Activated CD4-positive, alpha-beta T cell treated with anti-CD3 and anti-CD28 coated beads, Interleukin-2, Interleukin-4, amounts not matched to agents 100 ng/mL and 50 ng/mL, durations not matched to agents 16 hours and 8 hours (primary cell): ENCODE measurements at places on chromosomes 2 and 18.

DNA sequence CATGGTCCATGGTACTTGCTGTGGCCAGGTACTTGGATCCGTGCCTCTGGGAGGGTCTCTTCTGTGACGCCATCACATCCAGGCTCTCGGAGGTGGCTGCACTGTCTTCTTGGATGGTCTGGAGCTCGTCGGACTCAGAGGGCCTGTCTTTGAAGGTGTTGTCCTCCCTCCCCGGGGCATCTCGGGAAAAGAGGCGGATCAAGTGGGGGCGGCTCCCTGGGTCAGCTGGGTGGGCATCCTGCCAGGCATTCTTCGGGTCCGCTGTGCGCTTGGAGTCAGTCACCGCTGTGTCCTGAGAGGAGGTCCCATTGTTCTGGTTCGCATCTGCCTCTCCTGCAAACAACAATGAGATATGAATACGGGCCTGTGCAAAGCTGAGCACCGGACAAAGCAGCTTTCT, 115.6 kb downstream of the MBP start:
- no peak for DNase-seq

DNA sequence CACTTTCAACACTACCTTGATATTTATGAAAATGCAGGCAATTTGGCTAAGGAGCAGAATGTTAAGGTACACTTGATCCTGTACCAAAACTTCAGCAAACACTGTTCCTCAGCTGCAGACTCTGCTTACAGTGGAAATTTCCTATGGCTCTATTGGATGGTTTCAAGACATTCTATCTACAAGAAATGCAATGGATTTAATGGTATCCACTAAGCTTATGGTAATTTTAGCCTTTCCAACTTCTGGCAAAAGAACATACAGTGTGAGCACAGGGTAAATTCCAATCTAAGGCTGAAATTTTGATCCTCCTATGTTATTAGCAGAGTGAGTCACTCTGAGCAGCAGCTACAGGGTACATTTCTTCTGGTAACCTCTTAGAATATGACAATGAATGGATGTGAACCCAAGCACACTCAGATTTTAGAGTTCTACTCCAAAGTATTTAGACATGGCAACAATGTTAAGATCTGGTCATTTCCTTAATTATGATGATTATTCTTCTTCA, 361.8 kb upstream of the PIK3C3 start:
- no peak for DNase-seq

- no peak for DNase-seq
Observed at GRCh38 chr2:118380915-118381653, 292.8 kb downstream of the INSIG2 start.

DNA sequence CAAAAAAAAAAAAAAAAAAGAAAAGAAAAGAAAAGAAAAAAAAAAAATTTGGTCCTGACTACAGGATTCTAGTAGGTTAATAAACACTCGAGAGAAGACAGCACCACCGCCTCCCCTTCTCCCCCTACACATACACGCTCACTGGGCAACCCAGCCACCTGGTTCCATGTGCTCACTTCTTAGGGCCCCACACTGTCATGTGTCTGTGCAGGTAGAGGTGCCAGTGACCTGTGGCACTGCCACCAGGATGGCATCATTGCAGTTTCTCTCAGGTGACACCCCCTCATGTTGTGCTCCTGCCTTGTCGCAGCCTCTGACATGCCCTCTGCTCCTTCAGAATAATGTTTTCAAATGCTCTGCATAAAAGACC, 39.7 kb upstream of the LYPD6B start:
- no peak for DNase-seq

DNA sequence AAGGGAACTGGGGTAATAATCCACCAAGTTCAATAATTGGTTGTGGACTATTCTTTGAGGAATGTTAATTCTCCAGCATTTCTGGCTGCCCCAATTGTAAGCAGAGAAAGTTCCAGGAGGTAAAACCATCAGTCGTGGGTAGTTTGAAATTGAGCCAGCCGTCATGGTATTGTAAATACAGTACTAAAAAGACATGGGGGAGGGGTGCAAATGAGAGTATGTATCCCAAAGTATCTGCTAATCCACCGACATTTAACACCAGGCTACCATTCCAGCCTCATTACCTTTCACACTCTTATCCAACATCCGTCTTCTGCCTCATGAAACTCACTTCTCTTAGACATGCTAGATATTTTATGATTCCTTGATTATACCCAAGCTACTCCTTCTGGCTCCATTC, 507.9 kb downstream of the ERBB4 start:
- DNase-seq, result no peak

DNA sequence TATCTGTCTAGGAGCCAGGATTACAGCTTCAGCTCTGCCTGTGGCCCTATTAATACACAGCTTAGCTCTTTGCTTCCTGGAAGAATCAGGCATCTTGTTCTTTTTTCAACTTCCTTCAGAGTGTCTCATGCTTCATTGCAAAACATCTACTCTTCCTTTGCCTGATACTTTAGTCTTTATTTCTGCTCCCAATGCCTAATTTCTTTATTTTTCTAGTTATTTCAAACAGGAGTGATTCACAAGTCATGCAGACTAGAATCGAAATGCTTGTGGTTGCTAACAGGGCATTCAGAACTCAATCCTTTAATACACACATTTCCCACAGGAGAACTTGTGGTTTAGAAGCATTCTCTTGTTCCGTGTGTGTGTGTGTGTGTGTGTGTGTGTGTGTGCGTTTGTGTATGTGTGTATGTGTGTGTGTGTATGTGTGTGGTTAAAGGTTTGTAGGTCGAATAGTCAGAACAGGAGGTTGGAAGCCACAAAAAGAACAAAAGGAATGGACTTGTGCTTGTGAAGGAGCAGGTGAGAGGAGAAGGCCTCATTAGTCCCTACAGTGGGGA, 28.3 kb upstream of the INSIG2 start:
- peak; percentile 39 for DNase-seq

GRCh38 chr2:111663471-111664274, 220.3 kb downstream of the ANAPC1 start:
- DNase-seq, result no peak

- DNase-seq, result no peak
Observed at GRCh38 chr2:62099523-62100175, 96.3 kb upstream of the B3GNT2 start.

DNA sequence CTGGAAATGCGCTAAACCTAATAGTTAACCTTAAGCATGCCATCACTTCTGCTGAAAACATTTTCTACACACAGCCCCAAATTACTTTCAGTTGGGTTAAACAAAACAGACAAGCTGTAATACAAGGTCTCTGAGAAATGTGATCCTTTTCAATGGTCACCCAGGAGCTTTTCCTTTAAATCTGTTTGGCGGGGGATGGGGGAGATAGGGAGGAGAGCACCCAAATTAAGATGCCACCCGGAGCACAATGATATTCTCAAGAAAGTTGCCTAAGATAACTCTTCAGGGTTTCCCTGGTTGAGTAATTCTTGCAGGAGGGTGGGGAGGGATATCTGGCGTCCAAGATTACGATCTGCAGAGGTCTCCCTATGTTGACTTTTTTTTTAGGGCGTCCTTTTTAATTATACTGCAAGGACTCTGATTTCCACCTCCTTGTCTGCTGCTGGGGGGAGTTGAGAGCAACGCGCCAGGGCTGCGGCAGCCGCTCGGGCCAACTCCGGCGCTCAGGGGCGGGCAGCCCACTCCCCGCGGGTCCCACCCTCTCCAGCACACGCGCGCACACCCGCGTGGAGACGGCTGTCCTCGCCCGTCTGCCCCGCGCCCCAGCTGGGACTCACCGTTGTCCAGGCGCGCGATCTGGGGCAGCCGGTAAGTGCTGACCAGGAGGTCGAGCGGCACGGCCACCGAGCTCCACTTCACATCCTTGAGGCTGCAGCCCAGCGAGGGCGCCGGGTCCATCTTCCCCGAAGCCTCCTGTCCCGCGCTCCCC, 807 bp downstream of the GAREM1 start:
- no peak for DNase-seq

DNA sequence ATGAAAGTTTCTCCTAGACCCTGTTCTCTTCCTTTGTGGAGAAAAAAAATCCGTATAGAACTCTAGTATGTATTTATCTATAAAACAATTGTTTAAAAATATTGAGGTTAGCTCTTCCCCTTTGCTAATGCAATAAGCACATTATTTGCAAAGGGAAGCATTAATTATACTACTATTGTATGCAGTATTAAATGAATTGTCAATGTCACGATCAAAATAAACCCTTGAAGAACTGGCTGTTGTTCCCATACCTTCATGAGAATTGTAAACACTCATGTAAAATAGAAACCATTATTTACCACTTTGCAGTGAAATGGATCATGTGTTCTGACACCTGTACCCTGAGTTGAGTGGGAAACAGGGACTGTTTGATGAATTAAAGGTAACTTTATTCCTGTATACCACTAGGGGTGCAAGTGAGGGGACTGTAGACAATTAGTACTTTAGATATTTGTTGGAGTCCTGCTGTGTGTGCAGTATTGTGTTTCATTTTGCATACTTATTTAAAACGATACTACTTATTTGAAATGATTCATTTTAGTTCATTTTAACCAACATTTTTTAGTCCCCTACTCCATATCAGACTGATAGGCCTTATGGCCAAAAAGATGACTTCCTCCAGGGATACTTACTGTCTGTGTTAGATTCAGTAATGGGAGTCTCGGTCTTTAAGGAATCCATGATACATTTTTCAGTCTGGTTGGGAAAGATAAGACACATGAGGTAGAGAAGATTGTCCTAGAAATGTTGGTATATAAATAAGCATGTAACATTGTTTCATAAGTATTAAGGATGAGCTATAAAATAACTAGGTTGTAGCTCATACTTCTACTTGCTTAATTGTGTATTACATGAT, 7.9 kb downstream of the PKP4 start:
- DNase-seq, result peak; percentile 36
